ENCODE measurements at places on chromosomes 6 and 20.

DNA sequence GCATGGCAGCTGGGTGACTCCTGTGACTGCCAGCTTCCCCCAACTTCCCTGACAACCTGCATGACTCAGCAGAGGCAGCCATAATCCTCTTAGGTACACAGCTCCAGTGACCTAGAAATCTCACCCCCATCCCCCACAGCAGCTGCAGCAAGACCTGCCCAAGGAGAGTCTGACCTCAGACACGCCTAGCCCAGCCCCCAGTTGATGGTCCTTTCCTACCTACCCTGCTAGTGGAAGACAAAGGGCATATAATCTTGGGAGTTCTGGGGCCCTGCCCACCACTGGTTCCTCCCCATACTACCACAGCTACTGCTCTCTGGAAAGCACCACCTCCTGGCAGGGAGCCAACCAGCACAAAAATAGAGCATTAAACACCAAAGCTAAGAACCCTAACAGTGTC lies 90.2 kb downstream of the F13A1 start:
- DNase-seq = no peak

DNA sequence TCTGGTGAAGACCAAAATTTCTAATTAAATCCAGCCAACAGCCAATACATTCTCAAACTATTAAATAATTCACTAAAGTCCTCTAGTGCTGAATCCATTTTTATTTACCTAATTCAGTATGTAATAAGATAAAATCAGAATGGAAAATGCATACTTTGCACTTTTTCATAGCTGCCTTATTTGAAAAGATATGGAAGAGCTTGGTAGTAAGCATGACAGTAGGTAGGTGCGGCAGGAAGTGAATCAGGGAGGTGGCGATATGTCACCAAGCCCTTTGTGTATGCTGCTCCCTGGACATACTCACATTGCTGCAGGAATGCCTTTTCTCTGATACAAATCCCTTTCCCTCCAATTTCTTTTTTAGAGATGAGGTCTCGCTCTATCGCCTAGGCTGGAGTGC lies 10.2 kb upstream of the TGM3 start:
- DNase-seq = no peak

DNA sequence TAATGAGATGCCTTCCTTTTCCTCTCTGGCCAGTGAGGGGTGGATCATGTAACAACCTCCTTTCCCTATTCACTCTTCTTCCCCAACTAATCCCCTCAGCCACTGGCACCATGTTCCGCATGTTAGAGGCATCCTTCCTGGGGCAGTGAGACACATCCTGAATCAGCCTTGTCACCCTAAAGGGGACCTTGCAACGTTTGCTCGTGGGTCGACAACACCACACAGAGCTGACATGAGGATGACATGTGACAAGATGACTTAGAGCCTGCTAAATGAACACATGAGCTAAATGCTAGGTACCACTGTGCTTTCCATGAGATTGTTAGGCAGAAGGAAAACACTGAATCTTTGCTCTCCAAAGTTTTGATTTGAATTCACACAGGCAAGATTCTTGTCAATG lies 129.2 kb downstream of the ATXN1 start:
- DNase-seq = no peak

GRCh38 chr6:2632368-2632767 lies 118.4 kb downstream of the MYLK4 start:
- no peak for DNase-seq

- no peak for DNase-seq
These were observed 169.7 kb downstream of the EYA4 start for GRCh38 chr6:133410638-133411435.

- no peak for DNase-seq
These were observed 46.6 kb downstream of the SLC2A12 start for GRCh38 chr6:134005800-134006199.
